ENCODE measurements at places on chromosomes 16 and 17.

DNA sequence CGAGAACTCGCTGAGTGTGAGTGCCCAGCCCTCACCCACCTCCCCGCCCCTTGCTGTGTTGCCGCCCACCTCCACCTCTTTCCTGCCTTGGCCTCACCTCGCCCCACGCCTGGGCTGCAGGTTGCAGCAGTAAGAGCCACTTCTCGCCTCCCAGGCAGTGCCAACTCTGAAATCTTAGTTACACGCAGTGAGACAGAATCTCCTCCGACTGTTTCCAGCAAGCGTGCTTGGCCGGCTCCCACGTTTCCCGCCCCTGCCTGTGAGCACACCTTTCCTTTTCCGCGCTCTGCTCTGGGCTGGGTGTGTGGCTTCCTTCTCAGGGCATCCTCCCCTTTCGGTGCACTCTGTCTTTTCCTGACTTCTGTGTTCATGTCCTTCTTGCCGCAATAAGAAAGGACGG is 5.7 kb downstream of the ENGASE start:
- no peak for DNase-seq

DNA sequence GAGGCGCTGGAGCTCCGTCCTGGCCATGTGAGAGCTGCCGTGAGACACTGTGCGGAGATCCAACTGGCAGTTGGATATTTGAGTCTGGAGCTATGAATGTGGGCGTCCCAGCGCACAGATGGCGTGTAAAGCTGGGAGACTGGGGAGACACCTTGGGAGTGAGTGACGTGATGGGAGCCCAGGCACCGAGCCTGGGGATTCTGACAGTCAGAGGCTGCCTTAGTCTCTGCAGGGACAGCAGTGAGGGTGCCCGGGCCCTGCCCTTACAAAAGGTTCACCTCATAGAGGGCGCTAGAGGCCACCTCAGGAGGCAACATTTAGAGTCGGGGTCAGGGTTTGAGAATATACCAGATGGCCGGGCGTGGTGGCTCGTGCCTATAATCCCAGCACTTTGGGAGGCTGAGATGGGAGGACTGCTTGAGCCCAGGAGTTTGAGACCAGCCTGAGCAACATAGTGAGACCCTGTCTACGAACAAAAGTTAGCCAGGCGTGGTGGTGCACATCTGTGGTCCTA is 194.1 kb upstream of the GSE1 start:
- no peak for DNase-seq

DNA sequence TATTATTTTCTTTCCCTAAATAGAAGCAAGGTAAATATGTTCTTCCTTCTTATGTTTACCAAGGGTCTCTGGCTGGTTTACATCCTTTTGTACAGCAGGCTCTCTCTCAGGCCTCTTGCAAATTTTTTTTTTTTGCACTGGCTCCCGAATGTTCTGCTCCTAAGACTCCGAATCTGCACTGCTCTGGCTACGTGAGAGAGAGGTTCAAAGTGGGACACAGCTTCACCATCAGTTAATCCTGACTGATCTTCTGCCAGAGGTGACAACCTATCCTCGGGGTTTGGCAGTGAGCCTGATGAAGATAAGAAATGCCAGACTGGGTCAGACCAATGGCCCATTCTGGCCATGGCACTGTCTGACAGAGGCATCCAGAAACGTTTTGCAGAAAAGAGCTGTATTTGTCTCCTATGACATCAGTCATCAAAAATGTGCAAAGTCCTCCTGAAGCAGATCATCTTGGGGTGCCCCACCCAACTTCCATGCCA is 136.9 kb downstream of the GRIN2A start:
- no peak for DNase-seq

DNA sequence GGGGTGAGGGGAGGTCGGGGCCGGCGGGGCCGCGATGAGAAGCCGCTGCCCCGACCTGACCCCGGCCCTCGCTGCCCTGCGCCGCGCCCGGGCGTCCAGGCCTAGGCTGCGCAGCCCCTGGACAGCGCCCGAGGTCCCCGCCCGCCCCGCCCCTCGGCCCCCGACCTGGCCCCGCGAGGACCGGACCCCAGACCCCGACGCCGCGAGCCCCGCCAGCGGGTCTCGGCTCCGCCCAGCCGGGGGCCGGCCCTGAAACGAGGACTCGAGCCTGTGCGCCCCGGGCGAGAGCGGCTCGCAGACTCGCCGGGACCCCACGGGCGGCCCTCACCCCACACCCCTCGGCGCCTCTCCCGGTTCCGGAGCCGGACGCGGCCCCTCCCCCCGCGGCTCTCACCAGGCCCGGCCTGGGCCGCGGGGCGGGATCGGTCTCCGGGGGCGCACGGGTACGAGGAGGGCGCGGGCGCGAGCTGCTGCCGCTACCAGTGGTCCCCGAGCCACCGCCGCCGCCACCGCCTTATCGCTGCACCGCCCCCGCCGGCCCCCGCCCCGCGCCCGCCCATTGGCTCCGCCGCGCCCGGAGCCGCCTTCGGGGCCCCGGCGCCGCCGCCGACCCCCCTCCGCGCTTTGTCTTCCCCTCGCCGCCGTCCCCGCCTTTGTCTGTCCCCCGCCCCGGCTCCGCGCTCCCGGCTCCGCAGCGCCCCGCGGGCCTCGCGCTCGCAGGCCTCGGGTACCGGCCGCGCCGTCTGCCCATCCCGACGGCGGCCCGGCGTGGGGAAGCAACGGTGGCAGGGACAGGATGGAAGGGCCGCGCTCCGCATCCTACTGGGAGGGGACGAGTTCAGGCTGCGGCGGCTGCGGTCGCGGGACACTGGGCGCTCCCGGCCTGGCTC is at the start of gene LIMD2:
Gene LIMD2 (minus strand): TSS at position 488 of the 890 bp plus-strand sequence. CDS start 827 bp downstream, outside the sequence.
- peak; percentile 59 for DNase-seq

DNA sequence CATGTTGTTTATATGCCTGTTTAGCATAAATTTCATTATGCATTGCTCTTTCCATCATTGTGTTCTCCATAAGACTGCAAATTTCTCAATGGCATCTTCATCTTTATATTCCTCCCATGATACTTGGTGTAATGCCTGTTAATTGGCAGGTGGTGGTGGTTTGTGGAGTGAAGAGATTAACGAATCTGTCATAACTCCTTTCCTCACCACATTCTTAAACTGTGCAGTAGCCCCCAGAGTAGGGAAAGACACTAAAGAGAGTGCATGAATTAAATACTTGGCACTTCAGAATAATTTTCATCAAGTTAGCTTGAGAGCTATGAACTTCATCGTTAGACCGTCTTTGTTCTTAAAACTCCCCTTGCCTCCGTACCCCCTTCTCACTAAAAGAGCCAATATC is 329.7 kb downstream of the HS3ST3B1 start:
- DNase-seq: no peak

DNA sequence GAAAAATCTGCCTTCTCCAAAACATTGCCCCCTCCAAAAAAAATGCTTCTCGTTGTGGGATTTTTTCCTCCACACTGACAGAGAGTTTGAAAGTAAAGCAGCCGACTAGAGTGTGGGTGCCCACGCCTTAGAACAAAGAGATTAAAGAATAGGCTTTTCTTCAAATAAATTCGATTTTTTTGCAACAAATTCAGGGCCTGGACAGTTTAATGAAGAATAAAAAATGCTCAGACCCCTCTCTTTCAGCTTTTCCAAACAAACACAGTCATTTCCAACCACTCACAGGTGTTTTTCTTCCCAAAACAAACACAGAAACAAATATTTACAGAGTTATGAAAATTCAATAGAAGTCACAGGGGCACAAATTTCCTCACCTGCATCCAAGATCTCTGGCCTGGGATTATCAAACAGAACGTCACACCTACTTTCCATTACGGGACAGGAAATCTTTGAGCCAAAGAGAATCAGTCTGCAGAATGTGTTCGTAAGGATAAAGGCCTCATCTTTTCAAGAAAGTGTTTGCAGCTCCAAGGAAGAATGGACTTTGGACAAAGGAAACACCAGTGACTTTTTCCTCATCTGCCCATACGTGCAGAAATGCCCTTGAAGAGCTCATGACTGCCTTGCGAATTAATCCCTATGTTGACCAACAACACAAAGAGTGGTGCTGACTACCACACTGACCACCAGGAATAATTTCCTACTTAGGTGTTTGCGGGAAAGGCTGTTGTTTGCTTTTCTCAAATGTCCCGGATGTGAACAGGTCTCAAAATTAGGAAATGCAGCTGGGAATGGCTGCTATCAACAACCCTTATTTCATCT is 31.3 kb upstream of the TOX3 start:
- DNase-seq: no peak

- DNase-seq: no peak
Measured at GRCh38 chr16:70679671-70680494, 6.0 kb downstream of the MTSS2 start.

DNA sequence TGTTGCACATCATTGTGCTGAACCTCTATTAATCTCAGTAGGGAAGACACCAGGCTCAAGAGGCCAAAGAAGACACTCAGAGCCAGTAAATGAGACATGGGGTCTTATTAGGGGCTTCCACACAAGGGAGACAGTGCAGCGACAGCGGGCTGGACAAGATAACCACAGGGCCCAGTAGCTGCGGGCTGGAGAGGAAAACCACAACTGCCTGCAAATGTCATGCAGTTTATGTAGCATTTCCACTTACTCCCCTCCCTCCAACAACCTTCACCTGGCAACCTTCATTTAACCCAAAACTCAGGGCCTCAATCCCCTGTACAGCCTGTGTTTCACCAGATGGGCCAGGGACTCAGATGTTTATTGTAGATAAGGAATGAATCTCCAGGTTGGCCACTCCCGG is 185.6 kb downstream of the UTP18 start:
- no peak for DNase-seq

DNA sequence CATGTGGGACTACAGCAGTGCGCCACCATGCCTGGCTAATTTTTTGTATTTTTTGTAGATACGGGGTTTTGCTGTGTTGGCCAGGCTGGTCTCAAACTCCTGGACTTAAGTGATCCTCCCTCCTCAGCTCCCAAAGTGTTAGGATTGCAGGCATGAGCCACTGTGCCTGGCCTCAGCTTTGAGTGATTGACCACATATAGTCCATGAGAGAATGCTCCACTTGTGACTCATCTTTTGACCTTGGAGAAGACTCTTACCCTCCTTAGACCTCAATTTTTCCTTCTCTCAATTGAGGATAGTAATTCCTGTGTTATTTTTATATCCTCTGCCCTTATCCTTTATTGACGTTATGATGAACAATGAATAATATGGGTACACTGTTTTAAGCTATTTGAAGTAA is 30.9 kb upstream of the DUSP14 start:
- no peak for DNase-seq

DNA sequence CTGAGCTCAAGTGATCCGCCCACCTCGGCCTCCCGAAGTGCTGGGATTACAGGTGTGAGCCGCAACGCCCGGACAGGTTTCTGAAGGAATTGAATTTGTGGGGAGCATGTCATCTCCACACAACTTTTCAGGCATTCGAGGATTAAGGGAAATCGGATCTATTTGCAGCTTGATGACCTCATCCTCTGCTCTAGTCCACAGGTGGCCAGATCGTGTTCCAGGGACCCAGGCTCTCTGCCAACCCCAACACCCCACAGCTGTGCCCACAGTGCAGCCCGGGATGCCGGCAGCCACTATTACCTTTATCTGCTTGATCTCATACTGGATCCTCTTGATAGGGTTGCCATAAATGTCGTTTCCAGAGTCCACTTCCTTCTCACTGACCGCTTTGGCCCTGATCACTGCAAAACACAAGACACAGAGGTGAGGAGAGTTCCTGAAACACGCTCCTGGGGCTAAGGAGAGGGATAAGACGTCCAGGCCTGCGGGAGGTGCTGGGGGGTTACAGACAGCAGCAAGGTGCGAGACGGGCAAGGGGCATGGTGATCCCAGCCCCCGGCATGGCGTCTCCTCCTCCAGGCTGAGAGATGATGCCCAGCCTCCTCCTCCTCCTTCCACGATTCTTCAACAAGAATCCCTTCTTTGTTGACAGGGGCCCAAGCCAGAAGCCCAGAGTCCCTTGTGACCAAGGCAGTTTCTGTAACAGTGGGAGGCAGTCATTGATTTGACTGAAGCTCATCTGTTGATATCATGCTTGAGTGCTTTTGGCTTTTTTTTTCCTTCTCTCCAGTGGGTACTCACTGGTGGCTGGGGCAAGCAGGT is 29.3 kb downstream of the CEP295NL start:
- peak; percentile 66 for DNase-seq

GRCh38 chr17:4420692-4421131 is 13.0 kb upstream of the SPNS3 start:
- DNase-seq: peak; percentile 40

- DNase-seq: no peak
Measured at GRCh38 chr17:39082482-39082881, 69.0 kb downstream of the PLXDC1 start.

DNA sequence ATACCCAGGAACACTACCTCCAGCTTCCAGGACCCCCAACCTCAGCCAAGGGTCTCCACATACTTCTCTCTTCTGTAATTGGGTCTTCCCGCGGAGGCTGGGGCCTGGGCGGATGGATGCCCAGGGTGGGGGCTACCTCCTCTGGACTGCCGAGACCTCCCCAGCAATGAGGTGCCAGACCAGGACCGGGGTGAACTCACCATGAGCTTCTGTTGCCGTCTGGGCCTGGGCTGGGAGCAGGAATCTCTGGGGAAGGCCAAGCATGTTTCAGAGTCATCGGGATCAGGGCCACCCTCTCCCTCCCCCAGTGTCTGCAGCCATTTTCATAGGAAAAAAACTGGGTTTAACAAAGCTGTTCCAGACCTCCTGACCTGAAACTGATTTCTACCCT is 10.3 kb upstream of the BAHCC1 start:
- DNase-seq: no peak

- no peak for DNase-seq
Measured at GRCh38 chr17:82952019-82952418, 112.2 kb upstream of the ZNF750 start.

- peak; percentile 32 for DNase-seq
Measured at GRCh38 chr17:74274060-74274708, at the start of gene DNAI2. Gene DNAI2, plus strand, starts transcription at chr17:74274234. Its CDS starts 7,584 bp downstream, at chr17:74281818.

DNA sequence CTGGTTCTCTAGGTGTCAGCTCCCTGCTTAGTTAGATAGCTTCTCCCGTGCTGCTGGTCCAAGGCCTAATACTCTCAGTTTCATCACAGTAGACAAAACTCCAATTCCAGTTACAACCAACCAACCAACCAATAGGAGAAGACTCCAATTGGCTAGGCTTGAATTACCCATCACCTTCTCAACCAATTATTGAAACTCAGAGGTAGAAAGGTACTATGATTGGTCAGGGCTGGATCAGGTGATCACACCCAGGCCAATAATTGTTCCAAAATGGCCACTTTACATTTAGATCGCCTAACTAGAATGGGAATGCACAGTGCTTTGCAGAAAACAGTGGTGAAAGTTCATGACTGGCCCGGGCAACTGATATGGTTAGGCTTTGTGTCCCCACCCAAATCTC is 49.5 kb upstream of the CRHR1 start:
- no peak for DNase-seq

- no peak for DNase-seq
Measured at GRCh38 chr17:4959261-4959965, 8.2 kb downstream of the SPAG7 start.

- DNase-seq: no peak
Measured at GRCh38 chr17:16450028-16450427, 34.7 kb downstream of the TRPV2 start.

GRCh38 chr17:42049834-42050392 is 488 bp downstream of the C17orf113 start:
- no peak for DNase-seq

GRCh38 chr16:58863761-58864160 is 129.6 kb upstream of the GOT2 start:
- DNase-seq: no peak
